CMK (cell line): ENCODE measurements at places on chromosomes 6 and 20.
A peak's percentile ranks its signal among the peaks of the same experiment; 100 is the strongest.

- DNase-seq = no peak
These were observed 157.2 kb upstream of the CARMIL1 start for GRCh38 chr6:25122001-25122400.

- no peak for DNase-seq
These were observed 443.8 kb upstream of the MANEA start for GRCh38 chr6:95133578-95133977.

GRCh38 chr20:12659942-12660341 lies 348.8 kb upstream of the SPTLC3 start:
- DNase-seq = no peak

DNA sequence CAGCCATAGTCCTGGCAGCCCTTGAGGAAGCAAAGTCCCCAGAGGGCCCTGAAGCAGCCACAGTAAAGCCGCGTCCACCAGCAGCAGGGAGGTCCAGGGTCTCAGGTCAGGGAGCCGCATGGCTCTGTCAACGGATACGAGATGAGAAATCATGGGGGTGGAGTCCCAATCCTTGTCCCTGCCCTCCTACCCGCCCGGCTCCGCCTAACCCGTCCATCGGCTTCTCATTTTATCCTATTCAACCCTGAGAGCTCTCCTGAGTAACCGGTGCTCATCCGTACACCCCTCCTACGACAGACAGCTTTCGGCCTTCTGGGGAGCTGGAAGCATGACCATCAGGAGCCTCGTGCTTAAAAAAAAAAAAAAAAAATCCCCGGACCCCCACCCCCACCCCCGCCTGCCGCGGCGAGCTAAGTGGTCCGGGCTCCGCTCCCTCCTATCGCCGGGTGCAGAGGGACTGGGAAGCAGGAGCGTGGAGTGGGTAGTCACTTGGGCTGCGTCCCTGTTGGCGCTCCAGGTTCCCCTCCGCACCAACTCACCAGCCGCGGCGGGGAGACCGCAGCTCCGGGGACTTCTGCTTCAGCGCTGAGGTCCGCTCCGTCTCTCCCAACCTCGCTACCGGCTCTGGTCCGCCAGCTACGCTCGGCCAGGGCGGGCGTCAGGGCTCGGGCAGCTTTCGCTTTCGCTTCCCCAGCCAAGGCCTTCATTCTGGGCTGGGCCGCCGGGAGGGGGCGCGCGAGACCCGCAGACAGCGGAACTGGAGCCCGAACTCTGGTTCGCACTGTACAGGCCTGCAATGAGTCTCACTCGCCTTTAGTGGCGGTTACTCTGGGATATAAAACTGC lies at the start of gene TAP2:
Gene TAP2, minus strand, starts transcription at position 626 of the 845 bp plus-strand sequence. Its CDS starts 506 bp downstream, at position 120.
- DNase-seq = peak; percentile 74

- DNase-seq = peak; percentile 37
These were observed 525 bp downstream of the NCOA7 start for GRCh38 chr6:125791151-125791819.

- no peak for DNase-seq
These were observed 18.9 kb downstream of the TMEM14A start for GRCh38 chr6:52689857-52690256.

DNA sequence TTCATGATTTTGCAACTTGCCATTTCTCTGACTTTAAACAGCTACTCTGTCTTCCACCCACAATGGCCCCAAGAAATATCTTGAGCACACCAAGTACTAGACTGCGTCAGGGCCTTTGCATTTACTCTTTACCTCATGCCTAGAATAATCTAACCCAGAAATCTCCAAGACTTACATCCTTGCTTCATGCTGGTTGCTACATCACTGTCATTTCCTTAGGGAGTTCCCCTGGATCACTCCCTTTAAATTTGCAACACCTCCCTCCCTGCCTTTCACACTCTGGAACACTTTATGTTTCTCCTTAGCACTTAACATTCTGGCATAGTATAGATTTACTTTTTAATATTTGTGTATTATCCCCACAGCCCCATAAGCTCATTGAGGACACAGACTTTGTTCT lies 4.9 kb upstream of the ELOVL5 start:
- no peak for DNase-seq

- no peak for DNase-seq
These were observed 251.5 kb downstream of the SOX4 start for GRCh38 chr6:21845018-21845417.

GRCh38 chr6:133376743-133377142 lies 135.6 kb downstream of the EYA4 start:
- no peak for DNase-seq

DNA sequence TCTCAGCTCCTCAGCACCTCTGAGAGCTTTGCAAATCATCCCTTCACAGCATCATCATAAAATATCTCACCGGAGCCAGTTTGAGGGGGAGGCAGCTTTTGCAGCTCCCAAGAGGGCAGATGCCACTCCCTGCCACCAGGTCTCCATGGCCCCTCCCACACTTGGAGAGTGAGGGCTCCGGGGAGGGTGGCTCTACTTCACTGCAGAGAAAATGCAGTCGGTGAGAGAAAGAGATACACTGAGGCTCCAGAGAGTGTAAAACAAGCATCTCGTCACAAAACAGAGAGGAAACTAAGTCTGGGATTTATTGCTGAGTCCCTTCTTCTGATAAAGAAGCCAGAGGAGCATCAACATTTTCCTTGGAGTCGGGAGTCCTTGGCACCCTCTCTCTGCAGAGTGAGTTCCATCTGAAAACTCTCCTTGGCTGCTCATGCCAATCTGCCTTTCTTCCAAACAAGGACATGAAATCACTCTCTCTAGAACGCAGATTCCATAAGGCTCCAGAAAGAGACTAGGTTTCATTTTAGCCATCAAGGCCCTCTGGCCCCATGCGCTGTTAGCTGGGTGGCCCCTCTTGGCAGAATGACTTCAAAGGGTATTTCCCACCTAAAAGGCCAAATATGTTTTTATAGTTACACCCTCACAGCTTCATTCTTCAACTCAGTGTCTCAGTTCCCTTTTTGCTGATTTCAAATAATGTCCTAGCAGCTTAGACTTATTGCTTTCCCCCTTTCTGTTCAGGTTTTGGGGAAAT lies 70.6 kb upstream of the F13A1 start:
- DNase-seq = no peak

DNA sequence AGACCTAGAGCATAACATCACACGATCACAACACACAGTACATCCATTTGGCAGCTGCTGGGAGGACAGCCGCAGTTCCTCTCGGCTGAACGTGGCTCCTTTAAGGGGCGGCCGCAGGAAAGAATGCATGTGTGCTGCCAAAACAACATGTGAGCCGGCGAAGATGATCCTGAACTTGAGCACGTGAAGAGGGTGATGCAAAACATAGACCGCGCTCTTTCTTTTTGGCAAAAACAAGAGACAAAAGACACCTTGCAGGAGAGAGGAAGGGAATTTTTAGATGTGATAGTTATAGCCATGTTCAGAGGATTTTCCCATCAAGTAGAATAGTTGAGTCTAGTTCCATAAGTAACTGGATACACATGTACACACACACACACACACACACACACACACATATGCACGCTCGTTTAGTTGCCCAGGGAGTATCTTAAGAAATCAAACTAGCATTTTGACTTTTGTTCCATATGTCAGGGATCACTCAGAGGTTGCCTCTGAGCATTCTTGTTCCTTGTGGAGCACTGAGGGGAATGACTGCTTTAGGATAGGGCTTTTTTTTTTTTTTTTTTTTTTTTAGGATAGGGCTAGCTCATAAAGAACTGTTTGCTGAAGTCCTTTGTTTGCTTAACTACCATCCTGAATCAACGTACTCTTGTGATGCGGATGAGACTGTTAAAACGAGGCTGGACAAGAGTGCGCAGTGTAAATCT lies 21.7 kb upstream of the RANBP9 start:
- no peak for DNase-seq

- no peak for DNase-seq
These were observed 228.3 kb downstream of the TTLL2 start for GRCh38 chr6:167552961-167553735.

DNA sequence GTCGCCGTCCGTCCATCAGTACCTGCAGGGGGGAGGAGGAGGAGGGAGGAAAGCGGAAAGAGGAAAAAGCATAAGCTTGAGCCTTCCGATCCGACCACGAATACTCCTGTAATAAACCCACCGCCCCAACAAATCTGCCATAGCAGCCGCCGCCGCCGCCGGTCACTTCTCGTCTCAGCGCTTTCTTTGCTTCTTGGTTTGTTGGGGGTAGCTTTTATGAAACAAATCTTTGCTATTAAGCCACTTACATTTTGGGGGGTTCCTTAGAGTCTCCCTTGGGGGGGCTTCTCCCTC lies 277 bp downstream of the ADGRB3 start:
- no peak for DNase-seq

- no peak for DNase-seq
These were observed 20.8 kb downstream of the TBC1D7 start for GRCh38 chr6:13307508-13307995.

DNA sequence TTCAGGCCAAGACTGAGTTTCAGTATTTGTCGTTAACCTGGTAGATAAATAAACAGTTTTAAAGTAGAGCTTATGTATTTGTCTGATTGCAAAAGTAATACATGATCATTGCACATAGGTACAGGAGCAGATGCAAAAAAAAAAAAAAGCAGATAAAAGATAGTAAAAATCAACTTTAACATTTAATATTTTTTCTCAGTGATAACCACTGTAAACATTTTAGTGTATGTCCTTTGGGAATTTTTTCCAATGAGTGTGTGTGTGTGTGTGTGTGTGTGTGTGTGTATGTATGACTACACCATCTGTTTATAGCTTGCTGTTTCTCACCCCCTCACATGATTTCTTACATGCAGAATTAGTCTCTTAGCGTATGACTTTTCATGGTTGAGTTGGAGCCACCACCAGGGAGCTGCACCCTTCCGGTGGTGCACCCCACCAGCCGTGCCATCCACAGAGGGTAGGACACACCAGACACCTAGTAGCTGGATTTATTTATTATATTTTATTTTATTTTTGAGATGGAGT lies 26.3 kb downstream of the WRNIP1 start:
- no peak for DNase-seq

- no peak for DNase-seq
These were observed 462.5 kb upstream of the BTBD3 start for GRCh38 chr20:11454966-11455799.

GRCh38 chr20:9166153-9166780 lies 97.4 kb downstream of the PLCB4 start:
- no peak for DNase-seq

DNA sequence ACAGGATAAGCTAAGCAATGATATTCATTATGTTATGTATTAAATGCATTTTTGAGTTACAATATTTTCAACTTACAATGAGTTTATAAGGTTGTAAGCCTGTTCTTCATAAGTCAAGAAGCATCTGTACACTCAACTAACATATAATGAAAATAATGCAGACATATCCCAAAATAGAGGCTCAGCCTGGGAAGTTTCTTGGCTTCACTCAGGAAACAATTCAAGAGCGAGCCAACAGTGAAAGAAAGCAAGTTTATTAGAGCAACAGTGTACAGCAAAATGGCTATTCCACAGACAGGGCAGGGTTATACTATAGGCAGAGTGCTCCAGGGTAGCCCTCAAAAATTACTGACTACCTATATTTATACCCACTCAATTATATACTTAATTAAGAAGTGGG lies 1581.8 kb downstream of the HACE1 start:
- no peak for DNase-seq

GRCh38 chr6:112155886-112156285 lies 68.5 kb downstream of the FAM229B start:
- no peak for DNase-seq

GRCh38 chr20:3818155-3819151 lies 1.9 kb upstream of the AP5S1 start:
- peak; percentile 65 for DNase-seq

DNA sequence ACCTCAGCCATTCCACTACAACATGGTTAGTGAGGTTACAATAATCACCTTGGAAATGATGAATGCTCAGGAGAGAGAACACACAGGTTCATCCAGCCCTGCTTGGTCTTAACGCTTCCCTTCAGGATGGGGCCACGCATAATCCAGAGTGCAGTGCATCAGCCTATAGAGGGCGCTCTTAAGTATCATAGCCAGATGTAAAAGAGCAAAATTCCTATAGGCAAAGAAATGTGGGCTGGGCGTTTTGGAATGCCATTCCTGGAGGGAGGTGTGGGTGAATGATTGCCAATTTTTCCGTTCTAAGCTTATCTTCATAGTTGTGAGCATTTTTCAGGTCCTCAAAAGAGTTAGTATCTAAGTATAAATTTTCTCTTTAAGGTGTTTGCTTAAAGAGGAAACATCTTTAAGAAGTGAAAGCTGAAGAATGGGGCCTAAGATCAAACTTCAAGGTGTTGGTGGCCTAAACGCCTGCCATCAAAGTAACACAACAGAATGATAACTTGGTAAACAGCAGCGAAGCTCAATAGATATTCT lies 1.8 kb downstream of the RIPOR2 start:
- no peak for DNase-seq

GRCh38 chr20:51497542-51498467 lies 44.7 kb downstream of the NFATC2 start:
- DNase-seq = no peak

- DNase-seq = no peak
These were observed 41.0 kb upstream of the HIVEP1 start for GRCh38 chr6:11971154-11971553.

DNA sequence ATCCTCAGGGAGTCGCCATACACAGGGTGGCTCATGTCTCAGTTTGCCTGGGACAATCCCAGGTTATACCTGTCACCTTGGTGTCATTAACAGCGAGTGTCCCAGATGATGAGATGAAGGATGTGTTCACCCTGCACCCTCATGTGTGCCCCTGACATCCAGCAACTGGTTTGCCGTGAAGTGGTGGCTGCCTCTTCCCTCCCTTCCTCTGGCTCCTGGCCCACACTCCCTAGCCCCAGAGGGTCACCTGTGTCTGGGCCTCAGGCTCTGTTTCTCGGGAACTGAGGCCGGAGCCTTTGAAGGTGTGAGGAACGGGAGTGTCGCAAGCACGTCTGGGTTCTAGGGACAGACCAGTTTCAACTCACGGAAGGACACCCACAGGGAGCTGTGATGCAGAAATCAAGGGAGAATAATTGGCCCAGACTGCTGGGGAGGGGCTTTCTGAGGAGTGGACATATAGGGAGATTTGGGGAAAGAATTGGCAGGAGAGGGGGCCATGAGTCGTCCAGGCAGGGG lies 35.8 kb upstream of the PHACTR3 start:
- DNase-seq = no peak

DNA sequence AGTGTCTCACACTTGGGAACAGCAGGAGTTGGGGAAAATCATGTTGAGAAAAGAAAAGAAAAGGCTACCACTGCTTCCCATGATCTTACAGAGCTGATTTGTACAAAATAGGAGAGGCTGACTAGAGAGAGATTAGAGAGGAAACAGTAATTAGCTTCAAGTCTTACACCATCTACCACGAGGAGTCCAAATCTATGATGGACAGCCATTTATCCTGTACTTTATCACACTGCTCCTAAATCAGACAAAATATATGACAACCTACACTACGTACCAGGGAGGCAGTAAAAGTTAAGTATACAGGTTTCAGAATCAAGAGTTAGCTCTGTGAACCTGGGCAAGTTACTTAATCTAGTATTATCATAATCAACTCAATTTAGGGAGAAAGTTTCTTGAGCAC lies 38.0 kb downstream of the RARS2 start:
- DNase-seq = no peak
